ENCODE measurements at places on chromosomes 3 and 15.
A peak's percentile ranks its signal among the peaks of the same experiment; 100 is the strongest.

GRCh38 chr3:196049653-196050052 is 32.2 kb downstream of the TFRC start:
- no peak for DNase-seq

DNA sequence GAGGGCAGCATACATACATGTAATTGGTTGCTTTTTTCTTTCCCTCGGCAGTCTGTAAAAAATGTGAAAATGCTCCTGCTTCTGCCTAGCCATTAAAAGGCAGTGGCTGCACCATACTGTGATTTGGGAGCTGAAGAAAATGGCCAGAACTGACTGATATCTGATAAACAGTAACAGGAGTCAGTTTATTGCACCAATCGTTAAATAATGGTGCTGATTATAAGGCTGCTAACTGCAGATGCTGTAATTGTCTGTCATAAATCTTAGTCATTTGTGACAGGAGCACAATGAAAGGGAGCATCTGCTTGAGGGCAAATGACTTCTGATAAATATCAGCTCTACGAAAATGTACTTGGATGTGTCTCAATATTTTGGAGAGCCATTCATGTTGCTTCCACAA is 263.1 kb upstream of the DNAJC19 start:
- peak; percentile 46 for DNase-seq

DNA sequence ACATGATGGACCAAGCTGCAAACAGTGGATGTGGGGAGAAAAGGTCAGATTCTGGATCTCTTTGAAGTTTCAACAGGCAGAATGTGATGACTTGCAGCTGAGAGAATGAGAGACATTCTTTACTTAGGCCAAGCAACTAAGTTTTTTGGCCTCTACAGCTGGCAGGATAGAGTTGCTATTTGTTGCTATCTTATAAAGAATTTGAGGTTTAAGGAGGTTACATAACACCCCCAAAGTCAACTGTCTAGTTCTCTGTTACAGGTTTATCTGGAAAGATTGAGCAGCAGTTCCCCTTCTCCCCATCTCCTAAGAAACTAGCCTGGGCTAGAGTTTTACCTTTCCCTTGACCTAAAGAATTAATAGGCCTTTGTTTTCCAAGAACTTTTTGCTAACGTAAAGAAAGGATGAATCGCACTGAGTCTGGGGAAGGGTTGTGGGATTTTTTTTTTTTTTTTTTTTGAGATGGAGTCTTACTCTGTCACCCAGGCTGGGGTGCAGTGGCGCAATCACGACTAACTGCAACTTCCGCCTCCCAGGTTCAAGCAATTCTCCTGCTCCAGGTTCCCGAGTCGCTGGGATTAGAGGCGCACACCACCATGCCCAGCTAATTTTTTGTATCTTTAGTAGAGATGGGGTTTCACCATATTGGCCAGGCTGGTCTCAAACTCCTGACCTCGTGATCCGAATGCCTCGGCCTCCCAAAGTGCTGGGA is 26.6 kb upstream of the SLMAP start:
- no peak for DNase-seq

DNA sequence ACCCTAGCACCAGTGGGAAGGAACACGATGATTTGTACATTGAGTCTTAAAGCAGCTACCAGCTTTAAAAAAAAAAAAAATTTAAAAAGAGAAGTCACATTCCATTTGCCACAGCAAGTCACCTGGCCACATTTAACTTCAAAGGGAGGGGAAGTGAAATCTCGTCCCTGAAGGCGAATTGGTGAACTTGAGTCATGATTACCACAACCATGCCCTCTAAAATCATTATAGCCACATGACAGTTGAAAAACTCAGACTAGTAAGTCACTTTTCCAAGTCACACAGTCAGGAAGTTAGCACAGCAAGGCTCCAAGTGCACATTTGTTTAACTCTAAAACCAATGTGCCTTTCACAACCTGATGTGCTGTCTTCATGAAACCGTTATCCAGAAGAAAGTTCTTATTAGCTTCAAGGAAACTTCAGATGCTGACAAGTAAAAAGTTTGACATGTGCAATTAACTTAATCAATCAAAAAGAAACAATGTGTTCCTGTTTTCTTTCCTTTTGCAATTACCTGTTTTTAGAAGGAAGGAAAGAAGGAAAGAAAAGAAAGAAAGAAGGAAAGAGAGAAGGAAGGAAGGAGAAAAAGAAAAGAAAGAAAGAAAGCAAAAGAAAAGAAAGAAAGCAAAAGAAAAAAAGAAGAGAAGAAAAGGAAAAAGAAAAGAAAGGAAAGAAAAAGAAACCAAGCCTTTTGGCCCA is 8.3 kb upstream of the THSD4 start:
- no peak for DNase-seq

DNA sequence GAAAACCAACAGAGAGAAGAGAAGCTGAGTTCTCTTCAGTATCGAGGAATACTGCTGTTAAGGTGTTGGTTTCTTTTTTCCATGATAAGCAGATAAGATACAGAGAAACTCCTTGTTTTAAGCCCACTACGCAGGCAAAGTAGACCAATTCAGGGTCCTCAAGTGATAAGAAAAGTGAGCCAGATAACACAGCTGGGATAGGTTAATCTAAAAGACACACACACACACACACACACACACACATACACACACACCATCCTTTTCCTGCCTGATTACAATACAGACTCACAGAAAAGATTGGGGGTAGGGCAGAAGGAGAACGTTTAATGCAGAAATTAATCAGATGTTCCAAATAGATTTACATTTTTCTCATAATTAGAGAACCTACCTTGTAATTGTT is 6.5 kb upstream of the PHLDB2 start:
- peak; percentile 47 for DNase-seq

DNA sequence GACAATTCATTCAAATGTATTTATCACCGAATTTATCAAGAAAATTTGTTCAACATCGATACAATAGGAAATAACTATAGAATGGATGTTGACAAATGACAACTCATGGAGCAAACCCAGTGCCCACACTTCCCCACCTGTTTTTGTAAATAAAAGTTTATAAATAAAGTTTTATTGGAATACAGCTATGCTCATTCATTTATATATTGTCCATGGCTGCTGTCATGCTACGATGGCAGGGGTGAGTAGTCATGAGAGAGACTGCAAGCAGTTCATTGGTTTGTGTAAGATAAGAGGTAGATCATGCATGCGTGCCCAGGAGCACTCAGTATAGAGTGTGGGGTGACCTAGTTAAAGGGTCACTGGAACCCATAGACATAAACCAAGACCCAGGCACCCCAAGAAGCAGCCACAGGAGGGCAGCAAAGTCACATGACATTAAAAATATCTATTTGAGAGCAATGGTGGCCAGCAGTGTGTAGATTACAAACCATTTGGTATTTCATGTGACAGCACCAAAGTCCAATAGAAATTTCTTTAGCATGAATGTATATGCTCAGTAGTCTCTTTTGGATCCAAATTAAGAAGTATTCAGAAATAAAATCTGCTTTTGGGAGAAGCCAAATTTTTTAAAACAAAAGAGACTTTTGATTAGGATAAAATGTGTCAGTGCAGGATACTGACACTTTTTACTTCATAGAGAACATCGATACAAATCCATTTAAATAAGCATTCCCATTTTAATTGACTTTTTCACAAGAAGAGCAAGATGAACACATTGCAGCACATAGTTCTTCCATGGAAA is 794.8 kb downstream of the MCTP2 start:
- peak; percentile 71 for DNase-seq

DNA sequence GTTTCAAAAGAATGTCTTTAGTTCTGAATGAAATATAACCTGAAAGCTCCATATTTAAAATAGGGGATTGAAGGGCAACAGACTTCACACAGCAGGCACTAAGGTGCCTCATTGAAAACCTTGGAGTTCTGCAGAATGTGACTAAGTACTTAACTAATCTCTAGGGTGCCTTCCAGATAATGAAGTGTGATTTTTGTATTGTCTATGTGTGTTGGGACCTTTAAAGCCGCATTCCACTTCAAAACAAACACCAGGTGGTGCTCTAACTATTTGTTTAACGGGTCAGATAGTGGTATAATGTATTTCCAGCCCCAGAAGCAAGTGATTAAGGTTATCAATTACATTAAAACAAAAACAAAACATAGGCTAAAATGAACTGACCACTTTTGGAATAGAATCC is 28.0 kb downstream of the TFG start:
- peak; percentile 57 for DNase-seq

DNA sequence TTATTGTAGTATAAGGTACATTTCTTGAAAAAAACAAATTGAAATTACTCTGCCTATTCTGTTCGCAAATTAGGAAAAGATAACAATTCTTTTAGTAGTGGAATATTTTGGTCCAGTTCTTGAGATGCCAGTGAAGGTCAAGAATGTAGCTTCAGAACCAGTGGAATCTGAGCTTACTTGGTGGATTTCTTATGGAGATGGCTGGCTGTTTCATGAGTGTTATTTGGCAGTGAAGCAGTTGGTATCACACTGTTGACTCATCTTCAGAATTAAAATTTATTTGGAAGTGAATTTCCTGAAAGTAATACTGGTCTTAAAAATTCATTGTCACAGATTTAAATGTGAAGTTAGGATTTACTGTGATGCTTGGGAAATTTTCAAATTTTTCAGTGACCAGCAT is 19.1 kb downstream of the RNF13 start:
- DNase-seq = no peak
